ENCODE measurements at places on chromosomes 2 and 18.

- DNase-seq: no peak
Observed at GRCh38 chr2:96604104-96604503, 34.0 kb downstream of the KANSL3 start.

GRCh38 chr2:207409517-207409916 lies 120.2 kb upstream of the CREB1 start:
- DNase-seq: no peak

DNA sequence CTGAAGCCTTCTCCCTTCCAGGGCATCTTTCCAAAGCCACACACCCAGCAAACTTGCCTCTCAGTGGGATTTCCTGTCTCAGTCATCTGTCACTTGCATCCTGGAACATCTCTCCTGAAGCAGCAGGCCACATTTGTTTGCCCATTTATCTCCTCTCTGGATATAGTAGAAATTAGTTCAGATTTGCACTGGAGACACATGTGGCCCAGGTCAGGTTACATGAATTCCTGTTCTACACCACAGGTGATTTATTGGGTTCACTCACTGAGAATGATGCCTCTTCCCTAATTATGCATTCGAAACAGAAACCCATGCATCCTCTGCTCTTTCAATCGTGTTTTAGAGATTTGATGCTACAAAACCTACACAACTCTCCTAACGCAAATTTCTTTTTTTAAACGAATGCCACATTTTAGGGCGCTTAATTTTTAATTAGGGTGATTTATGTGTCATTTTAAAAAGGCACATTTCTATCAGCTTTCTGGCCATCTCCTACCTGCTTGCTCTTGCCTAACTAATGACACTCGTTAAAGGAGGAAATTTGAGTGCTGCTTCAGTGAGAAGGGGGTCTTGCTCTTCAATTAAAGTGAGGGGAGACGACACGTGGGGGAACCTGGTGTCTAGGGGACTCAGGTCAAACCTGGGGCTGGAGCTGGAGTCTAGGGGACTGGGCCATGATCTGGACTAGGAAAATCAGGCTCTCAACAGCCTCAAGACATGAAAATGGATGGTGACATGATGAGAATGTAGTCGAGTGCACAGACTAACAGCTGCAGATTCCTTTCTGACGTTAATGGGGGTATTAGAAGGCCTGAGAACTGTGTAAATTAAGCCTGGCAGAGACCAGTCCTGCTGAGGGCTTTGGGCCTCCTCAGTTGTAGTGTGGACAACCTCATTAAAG lies 221.4 kb downstream of the CLIP4 start:
- peak; percentile 12 for DNase-seq

GRCh38 chr2:168363347-168364092 lies 92.6 kb upstream of the CERS6 start:
- no peak for DNase-seq

DNA sequence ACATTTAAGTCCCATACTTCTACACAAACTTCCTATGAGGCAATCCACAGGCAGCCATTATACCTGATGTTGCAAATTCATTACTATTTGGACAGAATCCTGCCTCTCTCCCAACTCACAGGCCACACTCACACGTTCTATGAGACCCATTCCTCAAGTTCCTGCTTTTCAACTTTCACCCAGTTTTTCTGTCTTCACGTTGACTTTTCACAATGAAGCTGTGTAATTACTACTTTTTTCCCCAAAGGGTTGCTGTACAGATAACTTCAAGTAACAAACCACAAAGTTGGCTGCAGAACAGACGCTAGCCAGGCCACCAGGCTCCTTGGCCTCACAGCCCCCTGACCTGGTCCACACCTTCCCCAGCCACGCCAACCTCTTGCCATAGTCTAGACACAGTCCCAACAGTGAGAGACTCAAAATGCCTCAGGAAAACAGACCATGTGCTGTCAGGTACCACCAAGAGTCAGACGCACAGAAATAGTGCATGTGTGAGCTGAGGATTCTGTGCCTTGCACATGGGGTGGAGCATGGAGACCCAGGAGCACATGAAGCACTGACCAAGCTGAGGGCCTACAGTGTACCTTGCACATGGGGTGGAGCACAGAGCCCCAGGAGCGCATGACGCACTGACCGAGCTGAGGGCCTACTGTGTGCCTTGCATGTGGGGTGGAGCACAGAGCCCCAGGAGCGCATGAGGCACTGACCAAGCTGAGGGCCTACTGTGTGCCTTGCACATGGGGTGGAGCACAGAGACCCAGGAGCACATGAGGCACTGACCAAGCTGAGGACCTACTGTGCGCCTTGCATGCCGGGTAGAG lies 61.0 kb downstream of the EIPR1 start:
- DNase-seq: no peak

- DNase-seq: peak; percentile 71
Observed at GRCh38 chr18:59141294-59142068, 1.8 kb downstream of the SEC11C start.

DNA sequence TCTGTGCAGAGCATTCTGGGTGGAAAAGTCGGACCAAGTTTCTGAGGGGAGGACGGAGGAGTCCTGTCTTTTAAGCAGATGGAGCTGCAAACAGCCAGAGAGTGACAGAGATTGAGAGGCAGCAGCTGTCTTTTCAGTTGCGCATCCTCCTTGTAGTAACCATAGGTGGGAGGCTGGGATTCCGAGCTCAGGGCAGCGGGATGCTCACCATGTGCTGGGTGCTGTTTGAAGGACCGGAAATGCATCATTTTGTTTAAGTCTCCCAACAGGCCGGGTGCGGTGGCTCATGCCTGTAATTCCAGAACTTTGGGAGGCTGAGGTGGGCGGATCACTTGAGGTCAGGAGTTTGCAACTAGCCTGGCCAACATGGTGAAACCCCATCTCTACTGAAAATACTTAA lies 93.4 kb downstream of the AGAP1 start:
- no peak for DNase-seq

GRCh38 chr2:188328419-188328818 lies 36.7 kb downstream of the GULP1 start:
- no peak for DNase-seq

GRCh38 chr18:74796841-74797576 lies 199.3 kb downstream of the ZNF407 start:
- no peak for DNase-seq

GRCh38 chr2:169069341-169069740 lies at the start of gene DHRS9:
TSS of gene DHRS9 (plus strand) at chr2:169069563. CDS start at chr2:169081582, 12,019 bp downstream.
- no peak for DNase-seq

- no peak for DNase-seq
Observed at GRCh38 chr2:65367524-65367923, 64.9 kb downstream of the SPRED2 start.

DNA sequence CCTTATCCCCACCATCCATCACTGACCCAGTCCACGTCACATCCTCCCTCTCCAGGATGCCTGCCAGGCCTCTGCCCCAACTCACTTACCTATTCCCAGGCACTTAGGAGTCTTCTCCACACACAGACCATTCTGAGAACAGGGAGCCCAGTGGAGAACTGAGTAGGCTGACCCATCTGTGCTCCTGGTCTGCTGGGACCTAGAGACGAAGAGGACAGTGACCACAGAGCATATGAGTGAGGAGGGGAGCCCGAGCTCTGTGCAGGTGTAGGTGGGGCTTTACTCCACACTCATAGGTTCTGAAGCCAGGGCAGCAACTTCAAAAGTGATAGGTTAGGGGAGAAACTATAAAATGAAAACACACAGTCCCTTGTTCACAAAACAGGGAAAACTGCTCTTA lies 130.0 kb downstream of the NDUFA10 start:
- DNase-seq: no peak

DNA sequence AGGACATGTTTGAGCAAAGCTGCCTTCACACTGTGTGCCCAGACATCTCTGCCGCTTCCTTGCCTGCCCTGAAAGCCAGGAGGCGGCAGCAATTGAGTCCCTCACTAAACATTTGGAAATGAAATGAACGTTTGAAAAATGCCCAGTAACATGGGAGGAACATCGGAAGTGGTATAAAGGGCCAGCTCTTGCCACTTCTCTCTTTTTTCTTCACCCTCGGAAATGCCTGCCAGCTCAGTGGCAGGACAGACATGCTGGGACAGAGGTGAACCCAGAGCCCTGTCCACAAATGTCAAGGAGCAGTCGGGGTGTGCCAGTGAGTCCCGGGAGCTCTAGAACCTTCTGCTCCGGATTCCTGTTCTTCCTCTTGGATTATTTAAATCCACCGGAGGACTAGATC lies 46.1 kb downstream of the TPGS2 start:
- no peak for DNase-seq

Data from DMS79 treated with DMSO at 0.1 percent for 48 hours (cell line).